ENCODE measurements at places on chromosomes 12 and 14.

- DNase-seq: no peak
Observed at GRCh38 chr12:116587270-116587669, 28.1 kb downstream of the MAP1LC3B2 start.

DNA sequence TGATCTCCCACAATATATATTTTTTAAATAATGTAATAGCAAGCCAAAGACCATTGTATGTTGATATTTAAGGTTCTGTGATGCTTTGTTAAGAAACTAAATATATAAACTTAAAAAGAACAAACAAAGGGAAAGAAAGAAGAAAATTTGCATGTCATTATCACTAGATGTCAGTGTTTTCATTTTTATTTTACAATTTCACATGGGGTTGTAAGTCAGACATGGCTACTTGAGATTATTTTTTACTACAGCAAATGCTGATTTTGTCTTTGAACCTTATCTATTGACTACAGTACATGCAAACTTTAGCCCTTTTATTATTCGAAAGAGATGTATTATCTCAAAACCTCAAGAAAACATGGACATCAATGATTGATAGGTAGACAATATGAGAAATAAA, 36.1 kb downstream of the SLCO1C1 start:
- no peak for DNase-seq

GRCh38 chr12:9039397-9039977, 50.1 kb downstream of the KLRG1 start:
- peak; percentile 10 for DNase-seq

DNA sequence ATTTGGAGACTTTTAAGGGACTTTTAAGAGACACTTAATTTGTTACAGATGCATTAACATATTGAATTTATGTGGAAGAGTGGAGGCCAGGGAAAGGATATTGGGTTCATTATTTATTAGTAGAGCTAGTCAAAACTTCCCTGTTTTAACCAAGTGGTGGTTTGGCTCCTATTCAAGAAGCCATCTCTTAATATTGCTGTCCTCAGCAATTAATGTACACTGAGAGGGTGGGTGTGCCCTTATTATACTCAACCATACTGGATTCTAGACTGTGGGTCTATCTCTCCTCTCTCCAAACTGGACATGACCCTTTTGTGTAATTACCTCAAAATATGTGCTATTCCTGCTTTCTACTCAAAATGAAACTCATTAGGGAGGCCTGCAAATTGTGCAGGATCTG, 398.7 kb upstream of the DDHD1 start:
- DNase-seq: no peak

DNA sequence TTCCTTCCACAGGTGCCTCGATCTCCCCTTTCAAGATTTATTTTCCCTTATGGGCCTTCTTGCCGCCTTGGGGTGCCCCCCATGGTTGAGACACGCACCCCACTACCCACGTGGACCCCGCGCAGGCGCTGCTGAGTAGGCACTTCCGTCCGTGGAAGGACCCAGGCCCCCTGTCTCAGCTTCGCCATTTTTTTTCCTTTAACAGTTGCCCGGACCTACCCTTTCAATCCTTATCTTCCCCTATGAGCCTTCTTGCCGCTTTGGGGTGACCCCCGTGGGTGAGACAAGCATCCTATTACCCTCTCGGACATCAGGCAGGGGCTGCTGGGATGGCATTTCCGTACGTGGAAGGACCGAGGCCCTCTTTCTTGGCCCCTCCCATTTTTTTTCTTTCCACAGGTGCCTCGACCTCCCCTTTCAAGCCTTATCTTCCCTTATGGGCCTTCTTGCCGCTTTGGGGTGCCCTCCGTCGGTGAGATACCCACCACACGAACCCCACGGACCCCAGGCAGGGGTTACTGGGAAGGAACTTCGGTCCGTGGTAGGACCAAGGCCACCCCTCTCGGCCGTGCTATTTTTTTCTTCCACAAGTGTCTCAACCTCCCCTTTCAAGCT, 268.2 kb downstream of the ALG10 start:
- DNase-seq: no peak

DNA sequence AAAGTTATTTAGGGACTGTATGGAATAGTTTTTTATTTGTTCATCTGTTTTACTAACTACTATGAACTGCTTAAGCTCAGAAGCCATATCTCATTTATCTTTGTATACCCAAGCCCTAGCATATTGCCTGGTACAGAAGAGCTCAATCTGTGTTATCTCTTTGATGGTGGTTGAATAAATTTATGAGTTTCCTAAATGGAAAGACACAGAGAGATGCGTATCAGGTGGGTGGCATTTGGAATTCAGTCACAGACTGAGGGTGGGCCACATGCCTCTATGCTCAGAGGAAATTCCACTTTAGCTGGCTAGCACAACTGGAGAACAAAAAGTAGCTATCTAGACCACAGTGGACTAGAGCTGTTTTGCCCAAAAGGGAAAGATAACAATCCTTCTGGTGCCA, 145.5 kb downstream of the SLC6A15 start:
- no peak for DNase-seq
